Adipose tissue (tissue), 3 donors: ENCODE measurements at places on chromosomes 7 and 10. TPM values are rescaled to one million over a fixed set of nuclear protein-coding genes. Genes with fewer than 3 reads are reported as not detected.

The CDC14C gene
- polyA plus RNA-seq: not detected

The SDHAF3 gene
- polyA plus RNA-seq: 8.4 TPM

The OR2A5 gene
- polyA plus RNA-seq: not detected

The NCF1 gene
- polyA plus RNA-seq: 7.0 TPM

The WNT8B gene
- not detected for polyA plus RNA-seq

The MEOX2 gene
- polyA plus RNA-seq: 1.2 TPM

The THSD7A gene
- 0.79 TPM for polyA plus RNA-seq

The FAM3C gene
- polyA plus RNA-seq: 46.7 TPM

The SAMD8 gene
- polyA plus RNA-seq: 14.1 TPM

The TDRD1 gene
- polyA plus RNA-seq: 0.11 TPM
